NCI-H1105 (cell line): ENCODE measurements at places on chromosomes 12 and 14.

DNA sequence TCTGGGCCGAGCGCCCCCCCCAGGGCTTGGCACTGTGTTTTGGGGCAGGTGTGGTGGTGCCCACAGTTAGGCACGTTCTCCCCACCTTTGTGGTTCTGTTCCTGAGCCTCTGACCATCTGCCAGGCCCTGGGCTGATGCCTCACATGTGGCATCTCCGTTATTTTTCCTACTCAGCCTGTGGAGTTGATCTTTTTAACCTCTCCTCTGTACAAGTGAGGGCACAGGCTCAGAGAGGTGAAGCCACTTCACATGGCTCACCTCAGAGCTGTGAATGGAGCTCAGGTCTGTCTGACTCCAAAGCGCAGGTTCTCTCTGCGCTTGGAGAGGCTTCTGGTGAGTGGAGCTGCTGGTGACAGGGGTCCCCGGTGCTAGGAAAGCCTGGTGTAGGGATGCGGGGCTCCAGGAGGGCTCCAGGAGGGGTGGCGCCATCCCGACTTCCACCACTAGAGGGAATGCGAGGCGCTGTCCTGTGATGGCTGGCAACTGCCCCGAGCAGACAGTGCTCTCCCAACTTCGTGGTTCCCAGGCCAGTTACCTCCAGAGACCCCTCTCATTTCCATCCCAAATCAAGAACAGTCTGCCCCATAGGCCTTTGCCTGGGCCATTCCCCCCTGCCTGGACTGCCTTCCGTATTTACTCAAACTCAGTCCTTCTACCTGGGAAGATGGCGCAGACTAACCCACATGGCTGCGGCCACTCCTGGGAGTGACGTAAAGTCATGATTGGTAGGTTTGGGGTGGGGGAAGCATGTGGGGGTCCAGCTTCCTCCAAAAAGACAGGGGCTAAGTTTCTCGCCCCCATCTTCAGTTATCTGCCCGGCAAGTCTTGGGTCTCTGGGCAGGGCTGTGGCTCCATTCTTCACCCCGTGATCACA lies 9.9 kb downstream of the BCL7A start:
- DNase-seq, result no peak

DNA sequence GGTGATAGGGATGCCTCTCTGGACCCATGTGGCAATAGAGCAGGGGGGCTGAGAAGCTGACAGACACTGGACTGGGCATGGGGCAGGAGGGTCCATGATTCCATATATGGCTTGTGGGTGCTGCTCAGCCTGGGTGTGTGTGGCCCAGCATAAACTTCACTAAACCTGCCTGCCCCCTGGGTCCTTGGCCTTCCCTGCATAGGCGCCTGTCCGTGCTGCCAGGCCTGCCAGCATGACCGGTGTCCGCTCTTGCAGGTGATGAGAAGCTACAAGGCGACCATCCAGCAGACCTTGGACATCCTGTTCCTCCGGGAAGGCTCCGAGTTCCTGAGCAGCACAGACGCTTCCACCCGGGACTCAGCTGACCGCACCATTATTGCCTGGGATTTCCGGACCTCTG lies 61.6 kb downstream of the BEGAIN start:
- DNase-seq, result no peak

DNA sequence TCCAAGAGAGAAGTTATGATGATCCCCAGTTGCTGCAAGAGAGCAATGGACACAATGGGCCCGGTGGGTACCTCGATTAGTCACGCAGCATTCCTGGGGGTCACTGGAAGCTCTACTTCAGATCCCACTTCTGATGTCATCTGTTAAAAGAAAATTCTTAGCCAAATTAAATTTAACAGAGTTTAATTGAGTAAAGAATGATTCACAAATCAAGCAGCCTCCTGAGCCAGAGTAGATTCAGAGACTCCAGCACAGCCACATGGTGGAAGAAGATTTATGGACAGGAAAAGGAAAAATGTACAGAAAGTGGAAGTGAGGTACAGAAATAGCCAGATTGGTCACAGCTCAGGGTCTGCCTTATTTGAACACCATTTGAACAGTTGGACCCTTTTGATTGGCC lies 107.5 kb downstream of the SPTSSA start:
- DNase-seq, result no peak

DNA sequence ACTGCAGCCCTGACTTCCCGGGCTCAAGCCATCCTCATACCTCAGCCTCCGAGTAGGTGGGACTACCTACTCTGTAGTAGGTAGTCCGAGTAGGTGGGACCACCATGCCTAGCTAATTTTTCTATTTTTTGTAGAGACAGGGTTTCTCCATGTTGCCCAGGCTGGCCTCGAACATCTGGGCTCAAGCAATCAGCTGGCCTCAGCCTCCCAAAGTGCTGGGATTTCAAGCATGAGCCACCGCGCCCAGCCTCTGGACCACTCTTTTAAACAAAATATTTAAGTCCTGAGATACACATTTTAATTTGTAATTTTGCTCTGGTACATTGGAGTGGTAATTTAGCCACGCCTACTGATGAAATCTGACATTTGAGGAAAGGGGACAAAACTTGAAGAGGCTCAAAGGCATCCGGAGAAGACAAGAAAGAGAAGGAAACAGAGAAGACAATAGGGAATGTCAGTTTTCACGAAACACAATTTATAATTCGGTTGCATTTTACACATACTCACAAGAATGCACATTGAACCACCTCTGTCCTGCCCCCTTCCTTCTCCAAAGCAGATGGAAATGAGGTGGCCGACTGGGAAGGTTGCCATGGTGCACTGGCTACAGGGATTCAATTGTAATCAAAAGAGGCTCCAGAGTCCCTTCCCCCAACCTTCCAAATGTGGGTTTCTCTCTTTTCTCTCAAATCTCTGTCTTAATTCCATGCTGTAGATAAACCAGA lies 9.7 kb upstream of the TUBA1A start:
- DNase-seq, result peak; percentile 33

DNA sequence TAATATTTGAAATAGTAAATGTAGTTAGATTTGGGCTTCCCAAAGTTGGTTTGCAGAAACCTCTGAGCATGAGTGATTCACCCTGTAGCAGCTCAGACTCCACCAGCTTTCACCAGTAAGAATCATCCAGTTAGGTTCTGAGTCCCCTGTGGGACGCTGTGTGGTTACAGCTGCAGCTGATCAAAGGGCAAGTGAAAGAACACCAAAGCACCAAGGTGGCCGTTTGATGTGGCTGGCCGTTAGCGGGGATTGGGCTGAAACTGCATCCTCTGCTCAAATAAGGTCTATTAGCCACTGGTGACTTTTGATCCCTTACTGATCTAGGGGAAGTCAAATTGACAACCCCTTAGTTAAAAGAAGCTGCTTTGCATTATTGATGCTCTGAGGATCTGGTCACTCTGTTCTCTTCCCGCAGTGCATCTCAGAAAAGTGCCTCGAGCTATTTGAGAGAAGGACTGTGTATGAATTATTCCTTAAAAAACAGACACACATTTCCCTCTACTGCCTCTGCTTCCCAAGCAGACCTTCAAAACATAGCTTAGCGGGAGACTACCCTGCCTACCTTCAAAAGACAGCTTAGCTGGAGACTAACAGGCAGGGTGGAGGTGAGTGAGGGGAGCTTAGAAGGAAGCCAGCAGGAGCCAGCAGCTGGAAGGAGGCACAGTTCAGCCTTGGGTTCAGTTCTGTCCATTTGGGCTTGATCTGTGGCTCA lies 3.7 kb downstream of the ABHD12B start:
- no peak for DNase-seq

GRCh38 chr12:119592232-119592631 lies 1.3 kb upstream of the TMEM233 start:
- DNase-seq, result no peak

DNA sequence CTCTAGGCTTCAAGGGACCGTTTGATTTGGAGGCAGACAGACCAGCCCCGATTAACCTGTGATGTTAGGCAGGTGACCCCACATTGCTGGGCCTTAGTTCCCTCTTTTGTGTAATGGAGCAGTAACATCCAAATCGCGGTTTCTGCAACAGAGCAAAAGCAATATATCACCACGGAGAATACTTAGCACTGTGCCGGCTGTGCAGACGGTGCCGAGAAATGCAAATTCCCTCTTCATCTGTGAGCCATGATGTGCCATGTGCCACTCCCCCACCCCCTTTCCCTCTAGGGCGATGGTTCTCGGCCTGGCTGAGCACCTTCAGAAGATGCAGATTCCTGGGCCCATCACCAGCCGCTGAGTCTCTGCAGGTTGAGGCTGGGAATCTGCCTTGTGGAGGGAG lies 10.9 kb downstream of the BCL7A start:
- no peak for DNase-seq
